Activated T-cell treated with anti-CD3 and anti-CD28 coated beads for 4 hours (primary cell): ENCODE measurements at places on chromosomes 1 and 21.
A peak's percentile ranks its signal among the peaks of the same experiment; 100 is the strongest.

DNA sequence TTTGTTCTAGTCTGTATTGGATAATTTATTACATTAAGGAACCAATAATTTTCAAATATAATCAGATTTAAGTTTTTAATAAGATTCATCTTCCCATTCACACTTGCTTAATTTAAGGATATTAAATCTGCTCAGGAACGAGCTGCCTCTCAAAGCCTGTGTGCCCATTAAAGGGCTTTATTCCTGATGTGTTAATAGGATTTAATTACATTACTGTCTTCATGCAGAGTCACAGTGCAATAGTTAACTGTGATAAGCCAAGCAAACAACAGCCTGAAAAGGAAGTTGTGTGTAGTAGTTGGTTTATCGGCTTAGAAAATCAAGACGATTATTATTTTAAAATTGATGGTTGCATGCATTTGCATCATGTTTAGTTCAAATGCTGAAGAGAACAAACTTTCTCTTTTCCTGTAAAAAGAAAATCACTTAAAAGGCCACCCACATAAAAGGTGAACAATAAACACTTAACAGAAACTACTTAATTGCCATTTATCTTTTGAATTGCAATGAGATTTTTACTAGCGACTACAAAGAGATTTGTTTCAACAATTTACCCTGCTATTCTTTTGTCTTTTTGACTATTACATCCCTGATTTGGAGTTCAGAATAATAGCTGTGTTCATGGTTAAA lies 174.6 kb downstream of the RWDD3 start:
- DNase-seq, result no peak

DNA sequence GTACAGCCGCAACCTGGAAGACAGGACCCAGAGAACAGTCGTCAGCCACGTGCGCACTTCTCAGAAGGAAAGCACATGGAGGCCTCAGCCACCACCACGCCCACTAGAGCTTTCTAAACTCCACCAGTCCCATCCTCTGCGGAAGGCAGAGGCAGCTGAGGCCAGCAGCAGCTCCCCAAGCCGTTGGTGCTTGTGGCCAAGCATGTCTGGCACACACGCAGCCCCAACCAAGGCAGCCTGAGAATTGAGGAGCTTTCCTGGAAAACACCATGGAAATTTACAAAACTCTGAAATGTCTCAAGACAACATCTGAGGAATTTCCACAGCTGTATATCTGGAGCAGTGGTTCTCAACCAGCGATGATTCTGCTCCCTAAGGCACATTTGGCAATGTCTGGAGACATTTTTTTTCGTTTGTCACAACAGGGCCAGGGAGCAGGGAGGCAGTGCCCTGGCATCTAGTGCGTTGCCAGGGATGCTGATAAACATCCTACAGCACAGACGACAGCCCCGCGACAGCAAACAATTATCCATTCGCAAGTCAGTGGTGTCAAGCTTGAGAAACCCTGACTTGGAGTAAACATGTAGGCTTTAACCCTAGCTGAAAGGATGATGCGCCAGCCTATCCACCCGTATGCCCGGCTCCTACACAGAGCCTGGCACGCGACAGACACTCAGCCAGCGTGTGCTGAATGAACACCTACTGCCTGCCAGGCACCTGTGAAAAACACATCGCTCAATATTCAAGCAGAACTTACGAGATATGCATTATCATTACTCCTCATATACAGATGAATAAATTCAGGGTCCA lies 24.7 kb downstream of the NPHP4 start:
- no peak for DNase-seq

DNA sequence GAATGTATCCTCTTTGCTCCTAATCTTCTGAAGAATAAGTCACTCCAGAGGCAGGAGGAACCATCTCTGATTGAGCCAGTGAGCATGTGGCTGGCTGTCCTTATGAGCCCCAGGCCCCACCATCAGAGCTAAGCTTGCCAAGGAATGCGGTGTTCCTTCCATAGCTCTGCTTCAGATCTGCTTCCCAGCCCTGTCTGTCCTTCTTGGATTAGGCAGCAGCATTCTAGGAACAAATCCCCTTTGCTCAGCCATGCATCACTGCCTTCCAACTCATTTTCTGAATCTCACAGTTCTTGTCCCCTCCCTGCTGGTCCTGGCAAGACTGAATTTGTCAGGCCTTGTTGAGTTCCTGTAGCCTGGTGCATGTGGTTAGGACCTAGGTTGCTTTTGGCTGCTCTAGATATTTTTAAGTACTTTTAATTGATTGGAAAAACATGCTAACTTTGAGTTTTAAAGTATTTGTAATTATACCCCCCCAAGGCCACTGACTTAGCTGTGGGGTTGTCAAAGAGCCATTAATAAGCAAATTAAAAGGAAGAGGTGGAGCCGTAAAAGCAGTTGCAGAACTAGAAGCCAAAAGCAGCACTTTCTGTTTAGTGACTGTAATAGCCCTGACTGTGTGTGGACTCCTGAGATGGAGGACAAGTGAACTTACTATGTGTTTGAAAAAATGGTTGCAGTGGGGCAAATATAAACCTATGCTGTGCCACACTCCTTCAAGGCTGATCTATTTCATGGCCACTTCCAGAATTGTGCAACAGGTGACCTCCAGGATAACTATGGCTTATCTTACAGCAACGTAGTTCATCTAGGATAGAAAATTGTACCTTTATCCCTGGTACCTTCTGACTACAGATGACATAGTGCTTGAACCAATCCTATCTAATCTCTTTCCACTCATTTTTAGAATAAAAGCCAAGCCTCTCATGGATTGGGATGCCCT lies 61.3 kb upstream of the BACH1 start:
- DNase-seq, result no peak

GRCh38 chr1:64136752-64137411 lies 66.5 kb upstream of the UBE2U start:
- DNase-seq, result peak; percentile 58

- DNase-seq, result no peak
These were observed 16.4 kb upstream of the CAPN2 start for GRCh38 chr1:223695941-223696340.

DNA sequence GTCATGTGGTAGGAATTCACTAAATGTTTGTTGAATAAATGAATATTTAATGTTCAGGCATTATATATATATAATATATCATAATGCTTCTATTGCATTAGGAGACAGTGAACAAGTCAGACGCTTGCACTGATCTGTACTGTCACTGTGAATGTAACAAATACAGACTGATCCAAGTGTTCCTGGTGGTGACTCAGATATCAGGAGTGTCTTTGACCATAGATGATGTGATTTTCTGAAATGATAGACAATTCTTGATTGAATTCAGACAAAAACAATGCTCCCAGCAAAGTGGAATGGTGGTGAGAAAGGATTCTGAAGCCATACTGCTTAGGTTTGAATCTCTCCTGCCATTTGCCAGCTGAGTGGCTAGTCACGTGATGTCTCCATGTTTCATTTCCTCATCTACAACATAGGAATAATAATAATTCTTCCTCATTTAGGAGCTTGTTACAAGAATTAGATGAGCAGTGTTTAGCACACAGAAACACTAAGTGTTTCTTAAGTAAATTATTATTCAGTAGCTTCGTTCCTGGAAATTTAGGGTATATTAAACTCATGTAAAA lies 71.0 kb downstream of the OLFML2B start:
- no peak for DNase-seq

DNA sequence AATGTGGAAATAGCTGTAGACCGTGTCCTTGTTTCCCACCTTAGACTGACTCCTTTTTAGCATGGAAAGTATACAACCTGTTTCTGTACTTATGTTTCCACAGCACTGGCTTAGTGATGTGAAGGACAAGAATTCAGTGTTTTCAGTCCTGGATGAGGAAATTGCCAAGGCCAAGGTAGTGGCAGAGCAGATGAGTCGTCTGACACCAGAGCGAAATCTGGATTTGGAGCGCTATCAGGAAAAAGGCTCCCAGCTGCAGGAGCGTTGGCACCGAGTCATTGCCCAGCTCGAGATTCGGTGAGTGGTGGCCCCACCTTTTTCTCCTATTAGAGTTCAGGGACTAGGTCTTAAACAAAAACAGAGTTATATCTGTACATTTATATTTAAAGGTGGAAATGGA lies 112.6 kb downstream of the MACF1 start:
- DNase-seq, result no peak

DNA sequence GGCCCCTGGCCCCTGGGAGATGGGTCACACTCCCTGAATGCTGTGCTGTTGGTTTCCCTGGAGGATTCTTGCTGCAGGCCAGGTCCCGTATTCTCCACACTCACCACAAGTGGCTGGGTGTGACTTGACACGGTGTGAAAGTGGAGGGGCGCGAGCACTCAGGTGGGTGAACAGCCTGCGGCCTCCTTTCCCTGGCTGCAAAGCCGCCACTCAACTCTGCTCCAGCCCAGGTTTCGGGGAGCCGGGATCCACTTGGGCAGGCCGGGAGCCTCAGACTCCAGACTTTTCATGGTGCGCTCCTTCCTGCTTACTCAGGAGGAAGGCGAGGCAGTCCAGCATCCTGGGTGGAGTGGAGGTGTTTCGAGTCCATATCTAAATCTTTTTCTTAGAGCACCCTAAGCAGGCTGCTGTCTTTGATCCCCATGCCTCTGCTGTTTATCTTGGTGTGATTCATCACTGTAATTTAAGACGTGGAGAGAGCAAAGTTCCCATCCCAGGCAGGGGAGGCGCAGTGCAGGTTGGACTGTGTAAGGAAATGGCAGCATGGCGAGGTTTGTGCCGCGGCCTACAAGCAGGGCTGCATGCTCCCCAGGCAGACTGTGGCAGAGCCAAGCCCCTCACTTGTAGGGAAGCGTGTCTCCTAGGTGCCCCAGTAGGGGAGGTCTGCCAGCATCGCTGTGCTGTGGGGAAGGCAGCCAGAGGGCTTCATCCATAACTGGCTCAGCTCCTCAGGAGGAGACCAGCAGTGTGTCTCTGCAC lies 29.6 kb downstream of the VANGL1 start:
- no peak for DNase-seq

GRCh38 chr1:3775490-3776230 lies 3.1 kb downstream of the SMIM1 start:
- peak; percentile 30 for DNase-seq

- no peak for DNase-seq
These were observed 14.3 kb downstream of the PLEKHA6 start for GRCh38 chr1:204345438-204345841.

GRCh38 chr1:182791281-182792179 lies 2.0 kb downstream of the NPL start:
- no peak for DNase-seq

GRCh38 chr1:9078015-9078751 lies 8.7 kb upstream of the SLC2A5 start:
- no peak for DNase-seq

DNA sequence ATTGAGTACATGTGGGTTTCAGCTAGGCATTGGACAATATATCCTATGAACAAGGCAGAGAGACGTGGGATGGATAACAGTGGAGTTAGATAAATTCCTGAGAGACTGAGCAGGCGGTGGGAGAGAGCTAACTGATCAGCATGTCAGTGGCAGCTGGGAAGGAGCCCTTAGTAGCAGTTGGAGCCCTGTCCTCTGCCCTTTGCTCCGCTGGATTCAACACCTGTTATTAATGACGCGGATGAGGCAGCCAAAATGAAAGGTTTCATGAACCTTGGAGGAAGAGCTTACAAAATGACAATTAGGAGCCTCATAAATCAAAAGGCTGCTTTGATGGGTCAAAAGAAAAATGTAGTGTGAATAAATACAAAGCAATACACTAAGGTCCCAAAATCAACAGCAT lies 16.1 kb downstream of the UBIAD1 start:
- DNase-seq, result no peak

DNA sequence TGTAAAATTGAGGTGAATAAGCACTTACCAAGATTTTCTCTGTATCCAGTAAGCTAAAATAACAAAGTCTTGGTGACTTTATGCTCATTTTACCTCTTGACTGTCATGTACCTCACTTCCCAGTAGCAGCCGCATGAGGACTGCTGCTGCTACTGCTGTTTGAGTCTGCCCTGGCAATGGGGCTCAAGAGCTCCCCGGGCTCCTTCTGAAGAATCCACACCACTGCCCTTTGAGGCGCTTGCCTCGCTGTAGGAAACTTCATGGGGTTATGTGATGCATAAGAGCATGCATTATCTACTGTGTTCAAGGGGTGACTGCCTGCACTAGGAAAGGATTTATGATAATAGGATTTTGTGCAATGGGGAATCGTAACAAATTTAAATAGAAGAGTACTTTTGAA lies 113.5 kb downstream of the NTNG1 start:
- no peak for DNase-seq

- DNase-seq, result no peak
These were observed 125.0 kb upstream of the B3GALT2 start for GRCh38 chr1:193311226-193311948.

GRCh38 chr1:211885747-211886522 lies 55.4 kb upstream of the LPGAT1 start:
- no peak for DNase-seq

DNA sequence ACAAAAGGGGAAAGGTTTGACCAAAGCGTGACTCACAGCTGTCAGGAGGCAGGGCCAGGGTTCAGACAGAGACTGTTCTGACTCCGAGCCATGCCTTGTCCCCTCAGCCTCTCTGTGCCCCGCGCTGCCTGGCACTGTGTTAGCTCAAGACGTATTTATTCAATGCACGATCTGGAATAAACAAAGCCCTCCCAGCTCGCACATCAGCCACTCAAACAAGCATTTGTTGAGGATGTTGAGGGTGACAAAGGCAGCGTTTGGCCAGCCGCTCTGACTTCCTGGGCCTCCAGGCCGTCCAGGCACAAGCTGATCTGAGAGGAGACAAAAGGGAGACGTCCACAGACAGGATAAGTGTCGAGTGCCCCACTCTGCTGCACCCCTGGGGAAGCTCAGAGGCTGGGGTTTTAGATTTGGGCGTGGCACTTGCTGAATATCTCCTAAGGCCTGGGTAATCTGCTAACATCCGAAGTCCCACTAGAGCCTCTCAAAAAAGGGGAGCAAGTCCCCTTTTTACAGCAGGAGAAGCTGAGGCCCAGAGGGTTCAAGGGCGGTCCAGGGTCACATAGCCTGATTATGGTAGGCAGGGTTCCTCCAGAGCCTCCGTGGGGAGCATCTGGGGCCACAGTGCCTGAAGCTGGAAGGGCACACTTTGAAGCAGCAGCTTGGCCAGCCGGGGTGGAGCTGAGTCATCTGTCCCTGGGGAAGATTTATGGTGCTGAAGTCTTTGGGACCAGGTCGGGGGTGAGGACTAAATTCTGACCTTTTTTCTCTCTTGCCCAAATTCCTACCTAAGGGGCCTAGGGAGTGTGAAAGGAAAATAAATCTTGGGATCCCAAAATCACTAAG lies 95.9 kb downstream of the SPSB1 start:
- DNase-seq, result no peak

DNA sequence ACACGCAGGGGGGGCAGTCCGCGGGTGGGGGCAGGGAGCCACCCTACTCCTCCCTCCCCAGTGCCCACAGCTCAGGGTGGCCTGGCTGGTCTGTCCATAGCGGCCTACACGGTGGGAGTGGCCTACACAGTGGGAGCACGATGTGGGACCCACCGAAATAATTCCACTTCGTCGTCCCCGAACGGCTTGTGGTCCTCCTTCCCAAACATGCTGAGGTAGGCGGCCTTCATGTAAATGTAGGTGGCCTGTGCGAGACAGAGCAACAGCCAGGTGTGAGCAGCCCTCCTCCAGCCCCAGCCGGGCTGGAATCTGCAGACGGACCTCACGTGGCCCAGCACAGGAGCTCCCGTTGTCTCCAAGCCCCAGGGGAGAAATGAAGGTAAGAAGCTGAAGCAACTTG lies 34.4 kb downstream of the TTC39A start:
- DNase-seq, result no peak
